ENCODE measurements at places on chromosomes 5 and 9. TPM values are rescaled to one million over a fixed set of nuclear protein-coding genes. Genes with fewer than 3 reads are reported as not detected.

DNA sequence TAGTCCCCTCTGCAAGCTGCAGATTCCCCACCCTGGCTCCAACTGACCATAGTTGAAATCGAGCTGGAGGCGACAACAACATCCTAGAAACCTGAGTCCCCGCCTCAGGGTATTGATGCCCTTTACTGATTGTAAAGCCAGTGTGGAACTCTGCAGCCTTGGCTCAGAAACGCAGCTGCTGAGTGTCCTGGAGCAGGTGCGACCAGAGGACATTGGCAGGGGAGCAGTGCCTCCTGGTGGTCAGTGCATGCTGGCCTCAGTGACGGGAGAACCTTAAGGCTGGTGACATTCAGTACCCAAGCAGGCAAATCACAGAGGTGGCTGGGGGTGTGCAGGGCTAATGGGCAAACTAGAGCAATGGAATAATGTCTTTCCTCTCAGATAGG is 20.4 kb upstream of the ZNF354B start:
- DNase-seq: peak; percentile 51

- DNase-seq: no peak
Observed at GRCh38 chr9:88320748-88321415, 67.4 kb upstream of the SPIN1 start.

DNA sequence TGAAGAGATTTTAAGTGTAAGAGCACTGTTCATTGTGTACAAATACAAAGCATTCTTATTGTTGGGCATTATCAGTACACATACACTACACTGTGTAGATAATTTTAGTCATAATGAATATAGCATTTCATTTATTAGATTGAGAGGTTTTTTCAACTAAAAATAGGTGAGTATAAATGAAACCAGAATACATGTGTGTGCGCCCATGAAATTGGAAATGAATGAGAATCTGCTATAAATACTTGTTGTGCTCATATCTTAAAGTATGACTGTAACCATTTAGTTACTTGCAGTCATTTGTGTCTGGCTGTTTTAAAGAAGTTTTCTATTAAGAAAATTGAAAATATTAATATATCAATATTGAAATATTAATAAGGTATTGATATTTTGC is 189.0 kb upstream of the MEF2C start:
- DNase-seq: no peak

The C5orf34 gene
- 0.70 TPM for total RNA-seq

GRCh38 chr9:97993000-97993399 is 9.9 kb downstream of the ANP32B start:
- no peak for DNase-seq

The FBN2 gene
- total RNA-seq: 0.73 TPM

DNA sequence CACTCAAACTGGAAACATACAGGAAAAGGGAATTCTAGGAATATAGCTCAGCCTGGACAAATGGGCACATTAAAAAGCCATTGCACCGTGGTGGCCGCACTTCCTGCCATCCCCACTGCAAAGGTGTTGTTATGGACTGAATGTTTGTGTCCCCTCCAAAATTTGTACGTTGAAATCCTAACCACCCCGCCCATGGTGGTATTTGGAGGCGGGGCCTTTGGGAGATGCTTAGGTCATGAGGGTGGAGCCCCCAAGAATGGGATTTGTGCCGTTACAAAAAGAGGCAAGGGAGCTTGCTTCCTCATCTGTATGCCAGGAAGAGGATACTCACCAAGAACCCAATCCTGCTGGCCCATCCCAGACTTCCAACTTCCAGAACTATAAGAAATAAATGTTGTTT is 1.1 kb upstream of the CMBL start:
- no peak for DNase-seq

DNA sequence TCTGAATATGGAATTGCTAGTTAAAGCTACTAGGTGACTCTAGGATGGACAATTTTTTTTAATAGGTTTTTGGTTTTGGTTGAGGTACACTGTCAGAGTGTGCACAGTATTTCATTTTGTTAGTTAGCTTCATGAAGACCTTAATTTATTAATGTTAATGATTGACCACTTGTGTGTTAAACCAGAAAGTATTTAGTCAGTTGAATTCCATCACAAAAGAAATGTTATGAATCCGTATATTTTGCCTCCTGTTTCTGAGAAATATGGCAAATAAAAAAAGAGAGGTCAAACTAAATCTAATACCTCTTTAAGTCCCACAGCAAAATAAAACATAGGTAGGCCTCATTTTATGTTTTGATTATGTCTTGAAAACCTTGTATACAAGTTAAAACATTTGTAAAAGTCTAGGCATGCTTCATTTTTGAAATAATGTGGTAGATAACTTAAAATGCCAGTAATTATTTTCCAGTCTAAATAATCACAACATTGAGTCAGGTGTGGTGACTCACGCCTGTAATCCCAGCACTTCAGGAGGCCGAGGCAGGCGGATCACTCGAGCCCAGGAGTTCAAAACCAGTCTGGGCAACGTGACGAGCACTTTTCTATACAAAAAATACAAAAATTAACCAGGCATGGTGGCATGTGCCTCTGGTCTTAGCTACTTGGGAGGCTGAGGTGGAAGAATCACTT is 50.8 kb downstream of the ITGA1 start:
- no peak for DNase-seq

The THOC3 gene
- 21.5 TPM for total RNA-seq

- DNase-seq: no peak
Observed at GRCh38 chr5:54438620-54439389, 16.7 kb upstream of the HSPB3 start.

DNA sequence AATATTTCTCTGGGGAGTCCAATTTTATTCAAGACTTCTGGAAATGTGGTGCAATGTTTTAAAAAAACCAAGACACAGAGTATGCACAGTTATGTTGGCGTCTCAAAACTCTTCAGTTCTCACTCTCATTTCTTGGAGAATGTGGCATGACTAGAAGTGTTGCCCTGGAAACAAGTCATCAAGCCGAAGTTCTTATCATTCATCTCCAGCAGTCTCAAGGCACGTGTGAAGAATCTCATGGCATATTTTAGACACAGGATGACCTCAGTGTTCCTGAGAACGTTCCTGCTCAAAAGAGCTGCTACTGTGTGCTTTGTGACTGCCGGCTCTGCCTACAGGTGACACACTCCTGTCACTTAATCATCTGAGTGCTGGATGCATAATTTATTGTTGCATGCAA is 147.4 kb upstream of the IRX4 start:
- DNase-seq: no peak

GRCh38 chr5:108747774-108748400 is at the start of gene FER:
FER (plus strand) TSS chr5:108747897; CDS start chr5:108798183, 50,286 bp downstream.
- DNase-seq: no peak

DNA sequence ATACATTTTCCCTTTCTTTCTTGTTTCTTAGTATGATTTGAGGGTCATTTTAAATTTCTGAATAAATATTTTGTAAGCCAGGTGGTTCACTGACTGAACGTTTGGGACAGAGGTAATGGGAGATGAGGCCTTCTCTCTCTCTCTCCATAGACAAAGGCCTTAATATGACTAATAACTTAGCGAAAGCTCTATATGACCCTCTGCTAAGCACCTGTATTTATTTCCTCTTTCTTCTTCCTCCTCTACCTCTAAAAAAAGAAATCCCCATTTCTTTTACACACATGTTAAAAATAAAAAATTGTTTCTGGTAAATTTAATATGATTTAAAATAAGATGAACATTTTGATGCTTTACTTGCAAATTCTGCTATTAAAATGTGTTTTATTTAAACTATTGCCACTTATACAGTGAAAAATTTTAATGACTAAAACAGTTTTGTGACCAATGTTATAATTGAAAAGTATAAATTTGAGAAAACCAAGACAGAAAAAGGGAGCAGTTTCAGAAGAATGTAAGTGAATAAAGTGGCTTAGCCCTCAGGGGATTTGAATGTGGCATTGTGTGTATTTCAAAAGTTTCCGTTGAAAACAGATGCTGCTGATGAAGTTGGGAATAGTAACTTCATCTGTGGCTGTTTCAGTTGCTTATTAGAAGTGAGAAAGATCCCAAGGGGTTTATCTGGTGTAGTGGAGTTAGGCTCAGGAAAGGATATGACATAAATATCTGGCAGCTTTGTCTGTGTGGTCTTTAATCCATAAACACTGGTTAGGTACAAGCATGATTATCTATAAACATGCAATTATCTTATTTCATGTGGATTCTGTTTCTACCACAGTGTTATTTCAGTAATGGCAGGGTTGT is 128.6 kb upstream of the GRHPR start:
- DNase-seq: no peak

DNA sequence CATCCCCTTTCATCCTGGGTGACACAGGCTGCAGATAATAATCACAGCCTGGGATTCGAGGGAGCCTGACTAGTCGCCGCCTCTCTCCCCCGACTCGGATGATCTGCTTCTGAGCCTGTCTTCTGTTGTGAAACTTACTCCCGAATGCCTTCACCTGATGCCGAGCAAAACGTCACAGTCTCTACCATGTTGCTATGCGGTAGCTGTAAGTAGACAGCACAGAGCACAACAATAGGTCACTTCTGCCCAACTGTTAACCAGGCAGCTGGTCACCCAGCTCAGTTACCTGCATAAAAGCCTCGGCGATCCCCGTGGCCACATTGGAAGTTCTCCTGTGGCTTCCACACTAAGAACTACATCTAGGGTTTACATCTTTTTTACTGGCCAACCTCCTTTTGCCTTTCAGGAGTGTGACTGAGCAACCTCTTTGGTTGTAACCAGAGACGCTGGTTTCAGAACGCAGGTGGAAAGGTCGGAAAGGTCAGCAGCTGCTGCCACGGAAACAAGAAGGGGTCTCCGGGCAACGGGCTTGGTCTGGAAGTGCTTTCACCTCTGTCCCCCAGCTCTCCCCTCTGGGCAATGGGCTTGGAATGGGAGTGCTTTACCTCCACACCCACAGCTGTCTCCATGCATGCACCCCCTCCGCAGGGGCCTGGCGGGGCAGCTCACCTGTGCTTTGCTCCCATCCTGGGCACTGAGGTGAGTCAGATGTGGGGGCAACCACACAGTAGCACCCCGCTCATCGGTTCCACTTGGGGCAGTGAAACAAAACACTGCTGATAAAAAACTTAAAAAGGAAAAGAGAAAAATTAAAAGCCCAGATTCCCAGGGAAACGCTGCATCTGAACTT is 7.6 kb upstream of the PPP1R26 start:
- DNase-seq: no peak

The SPATA31E1 gene
- total RNA-seq: not detected

The PAEP gene
- not detected for total RNA-seq

The FOXI1 gene
- total RNA-seq: not detected

Measured in left lobe of liver (tissue), 2 donors.